NCI-H1436 treated with DMSO at 0.1 percent for 48 hours (cell line): ENCODE measurements at places on chromosomes 2 and 18.

DNA sequence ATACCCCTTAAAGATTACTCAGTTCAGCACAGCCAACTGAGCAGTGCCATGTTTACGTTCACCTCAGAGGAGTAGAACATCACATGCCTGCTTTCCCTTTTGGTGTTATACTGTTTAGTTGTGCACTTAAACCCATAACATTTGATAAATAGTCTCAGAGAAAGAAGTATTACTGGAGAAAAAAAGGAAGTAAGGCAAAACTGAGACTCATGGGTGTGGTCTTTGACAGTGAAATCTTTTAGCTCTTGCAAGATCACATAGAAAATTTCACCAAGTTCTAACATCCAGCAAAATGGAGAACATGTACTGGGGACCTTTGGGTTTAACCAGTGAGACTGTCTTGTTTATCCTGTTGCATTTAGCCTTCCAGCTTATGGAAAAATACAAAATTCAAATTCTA is 5.6 kb downstream of the TANK start:
- DNase-seq, result no peak

GRCh38 chr2:37917281-37918228 is 7.5 kb upstream of the RMDN2 start:
- DNase-seq, result no peak

GRCh38 chr2:33287507-33288005 is 188.9 kb upstream of the RASGRP3 start:
- DNase-seq, result no peak

- DNase-seq, result no peak
Measured at GRCh38 chr2:7438855-7439254, 521.6 kb downstream of the RNF144A start.

DNA sequence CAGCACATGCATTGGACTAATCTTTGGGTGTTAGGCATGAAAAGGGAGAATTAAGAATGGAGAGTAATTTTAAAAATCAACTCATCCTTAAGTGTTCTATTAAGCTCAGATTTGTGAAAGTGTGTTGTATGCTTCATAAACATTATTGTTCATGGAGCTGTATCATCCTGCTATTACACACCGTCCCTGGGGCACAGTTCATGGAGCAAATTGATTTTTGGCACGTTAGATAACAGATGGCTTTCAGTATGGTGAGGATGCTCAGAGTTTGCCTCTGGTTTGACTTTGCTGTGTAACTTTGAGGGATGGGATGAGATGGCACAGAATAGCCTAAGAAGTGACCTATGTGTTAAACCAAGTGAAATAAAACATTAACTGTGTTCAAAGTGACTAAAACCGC is 97.1 kb downstream of the MGAT5 start:
- DNase-seq, result no peak

GRCh38 chr18:59273759-59274532 is 692 bp upstream of the RAX start:
- no peak for DNase-seq

DNA sequence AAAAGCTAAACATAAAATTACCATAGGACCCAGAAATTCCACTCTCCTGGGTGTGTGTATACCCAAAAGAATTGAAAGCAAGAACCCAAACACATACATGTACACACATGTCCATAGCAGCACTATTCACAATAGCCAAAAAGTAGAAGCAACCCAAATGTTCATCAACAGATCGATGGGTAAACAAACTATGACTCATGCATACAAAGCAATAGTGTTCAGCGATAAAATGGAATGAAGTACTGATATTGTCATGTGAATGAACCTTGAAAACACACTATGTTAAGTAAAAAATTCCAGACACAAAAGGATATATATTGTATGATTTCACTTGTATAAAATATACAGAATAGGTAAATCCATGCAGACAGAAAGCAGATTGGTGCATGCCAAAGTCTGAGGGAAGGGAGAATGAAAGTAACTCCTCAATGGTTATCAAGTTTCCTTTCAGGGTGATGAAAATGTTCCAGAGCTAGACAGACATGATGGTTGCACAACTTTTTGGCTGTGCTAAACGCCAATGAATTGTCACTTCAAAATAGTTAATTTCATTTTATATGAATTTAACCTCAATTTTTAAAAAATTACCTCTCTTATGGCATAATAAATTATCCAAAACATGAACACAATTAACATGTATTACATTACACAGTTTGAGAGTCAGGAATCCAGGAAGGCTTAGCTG is 35.5 kb downstream of the GKN2 start:
- DNase-seq, result no peak

DNA sequence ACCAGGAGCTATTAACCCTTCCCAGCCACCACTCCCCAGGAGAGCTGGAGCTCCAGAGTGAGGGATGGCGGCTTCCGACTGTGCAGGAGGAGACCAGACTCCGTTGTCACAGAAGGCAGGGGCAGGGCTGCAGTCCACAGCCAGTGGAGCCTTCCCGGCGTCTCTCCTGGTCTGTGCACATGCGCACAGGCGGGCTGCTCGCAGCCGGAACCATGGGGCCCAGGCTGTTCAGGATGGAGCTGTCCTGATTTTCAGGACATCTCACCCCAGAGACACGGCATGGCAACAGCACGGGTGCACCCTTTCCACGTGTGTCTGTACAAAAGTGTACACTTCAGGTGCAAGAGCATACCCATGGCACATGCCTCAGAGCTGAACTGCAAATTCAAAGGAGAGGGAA is 28.9 kb downstream of the EIPR1 start:
- no peak for DNase-seq

GRCh38 chr2:180572346-180572745 is 408.1 kb upstream of the UBE2E3 start:
- no peak for DNase-seq

- no peak for DNase-seq
Measured at GRCh38 chr18:5447442-5447841, 96.4 kb downstream of the EPB41L3 start.

- no peak for DNase-seq
Measured at GRCh38 chr2:28349546-28350165, 43.0 kb upstream of the FOSL2 start.

DNA sequence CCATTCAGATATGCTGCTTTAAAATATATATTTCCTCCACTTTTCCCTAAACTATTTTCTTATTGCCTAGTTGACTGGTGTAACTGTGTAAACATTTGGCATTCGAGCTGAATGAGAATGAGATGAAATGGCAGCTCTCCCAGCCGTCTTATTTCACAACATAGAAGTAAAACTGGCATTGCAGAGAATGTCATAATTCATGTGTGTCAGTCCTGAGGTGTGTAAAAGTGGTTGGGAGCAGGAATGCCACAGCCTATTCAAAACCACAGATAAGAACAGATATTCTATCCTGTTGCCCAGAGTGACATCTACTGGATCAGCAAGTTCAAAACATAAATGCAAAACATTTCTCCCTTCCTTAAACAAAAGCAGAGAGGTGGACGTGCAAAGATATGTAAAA is 565.5 kb upstream of the CHAC2 start:
- no peak for DNase-seq

DNA sequence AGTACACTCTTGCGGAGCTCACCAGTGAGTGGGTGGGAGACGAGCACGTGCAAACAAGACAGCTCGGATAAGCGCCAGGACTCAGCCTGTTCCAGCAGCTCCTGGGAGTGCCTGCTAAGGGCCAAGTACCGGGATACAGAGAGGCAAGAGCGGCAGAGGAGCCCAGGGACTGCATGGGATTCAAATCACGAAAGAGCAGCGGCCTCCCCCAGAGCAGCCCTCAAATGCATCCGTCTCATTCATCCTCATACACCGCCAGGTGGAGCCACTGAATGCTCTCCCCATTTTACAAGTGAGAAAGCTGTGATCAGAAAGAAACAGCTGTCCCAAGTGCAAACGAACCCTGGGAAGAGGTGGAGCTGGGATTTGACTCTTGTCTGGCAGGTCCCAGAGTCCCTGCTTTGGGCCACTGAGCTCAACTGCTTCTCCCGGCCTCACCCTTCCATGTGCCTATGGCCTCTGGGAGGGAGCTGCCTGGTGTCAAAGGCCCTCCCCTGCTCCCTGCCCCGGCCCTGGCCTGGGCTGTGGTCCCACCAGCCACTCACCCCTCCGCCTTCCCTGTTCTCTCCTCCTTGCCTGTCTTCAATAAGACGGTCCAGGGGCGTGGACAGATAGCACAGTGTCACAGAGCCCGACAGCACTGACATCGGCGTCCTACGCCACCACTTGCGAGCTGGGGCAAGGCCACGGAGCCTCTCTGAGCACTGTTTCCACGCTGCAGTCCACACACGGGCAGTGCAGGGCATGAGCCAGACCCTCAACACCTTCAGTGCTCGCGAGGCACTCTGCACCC is 72.8 kb upstream of the TAF1B start:
- DNase-seq, result peak; percentile 15
